Epithelial cell of proximal tubule (primary cell): ENCODE measurements at places on chromosomes 6 and 20. TPM values are rescaled to one million over a fixed set of nuclear protein-coding genes. Genes with fewer than 3 reads are reported as not detected.

NKAIN2 gene
- total RNA-seq = under 0.01 TPM in 1 of 2 replicates, not detected in the other

ADGB gene
- total RNA-seq = not detected in 2 replicates

ELOVL2 gene
- 1.3 and 1.4 TPM in 2 replicates for total RNA-seq

DNA sequence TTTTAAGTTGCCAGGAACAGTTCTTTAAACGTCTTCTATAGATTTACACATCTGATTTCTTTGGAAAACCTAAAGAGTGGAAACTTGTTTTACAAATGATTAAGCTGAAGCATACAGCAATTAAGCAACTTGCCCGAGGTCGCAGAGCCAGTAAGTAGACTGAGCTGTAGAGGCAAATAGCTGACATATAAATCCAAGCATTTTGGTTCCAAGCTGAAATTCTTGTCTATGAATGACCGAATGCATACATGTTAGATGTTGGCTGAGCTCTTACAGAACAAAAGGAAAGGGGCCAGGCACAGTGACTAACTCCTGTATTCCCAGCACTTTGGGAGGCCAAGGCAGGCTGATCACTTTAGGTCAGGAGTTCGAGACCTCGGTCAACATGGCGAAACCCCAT is 101.8 kb upstream of the SGK1 start:
- peak; percentile 84 for DNase-seq

- no peak for DNase-seq
Measured at GRCh38 chr6:71040043-71040442, 83.2 kb upstream of the B3GAT2 start.

DNA sequence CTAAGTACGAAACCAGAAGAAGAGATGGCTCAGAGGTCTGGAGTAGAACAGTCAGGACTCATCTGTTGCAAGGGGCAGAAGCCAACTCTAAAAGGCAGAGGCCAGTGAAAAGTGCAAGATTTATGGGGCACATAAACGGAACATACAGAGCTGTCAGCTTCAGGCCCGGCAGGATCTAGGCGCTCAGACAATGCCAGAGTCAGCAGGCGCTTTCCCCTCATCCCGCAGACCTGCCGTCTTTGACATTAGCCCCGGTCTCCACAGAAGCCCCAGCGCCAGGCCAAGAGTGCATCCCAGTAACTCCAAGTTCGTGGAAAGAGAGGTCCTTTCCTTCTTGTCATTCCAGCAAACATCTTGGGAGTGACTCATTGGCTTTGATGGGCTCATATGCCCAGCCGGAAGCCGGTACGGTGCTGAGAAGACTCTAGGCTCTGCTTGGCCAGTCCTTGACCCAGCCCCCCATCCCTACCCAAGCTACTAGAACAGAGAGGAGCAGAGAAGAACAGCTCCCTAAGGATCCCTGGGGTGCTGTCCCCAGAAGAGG is 260.9 kb downstream of the TAF4 start:
- DNase-seq = no peak

LGSN gene
- not detected in 2 replicates for total RNA-seq
